ENCODE measurements at places on chromosomes 12 and 14.
A peak's percentile ranks its signal among the peaks of the same experiment; 100 is the strongest.

GRCh38 chr12:49130151-49131050 lies 794 bp downstream of the TUBA1B start:
- peak; percentile 88 for DNase-seq

GRCh38 chr14:66099451-66099850 lies 386.7 kb upstream of the CCDC196 start:
- DNase-seq = no peak

DNA sequence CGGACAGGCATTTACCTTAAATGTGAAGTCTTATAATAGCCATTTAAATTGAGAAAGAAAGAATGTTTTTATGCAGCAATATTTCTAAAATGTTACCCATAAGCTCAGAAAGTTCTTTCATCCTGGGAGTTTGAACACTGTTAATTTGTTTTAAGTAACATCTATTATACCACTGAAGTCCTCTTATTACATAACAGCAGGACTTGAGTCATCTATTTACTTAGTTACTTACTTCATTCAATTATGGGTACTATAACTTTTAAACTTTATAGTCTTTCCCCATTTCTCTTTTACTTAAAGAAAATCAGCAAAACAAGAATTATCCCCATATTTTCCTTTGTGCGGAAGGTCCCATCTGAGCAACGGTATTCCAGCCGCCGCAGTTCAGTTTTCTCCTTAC lies 473.1 kb downstream of the ETNK1 start:
- no peak for DNase-seq

DNA sequence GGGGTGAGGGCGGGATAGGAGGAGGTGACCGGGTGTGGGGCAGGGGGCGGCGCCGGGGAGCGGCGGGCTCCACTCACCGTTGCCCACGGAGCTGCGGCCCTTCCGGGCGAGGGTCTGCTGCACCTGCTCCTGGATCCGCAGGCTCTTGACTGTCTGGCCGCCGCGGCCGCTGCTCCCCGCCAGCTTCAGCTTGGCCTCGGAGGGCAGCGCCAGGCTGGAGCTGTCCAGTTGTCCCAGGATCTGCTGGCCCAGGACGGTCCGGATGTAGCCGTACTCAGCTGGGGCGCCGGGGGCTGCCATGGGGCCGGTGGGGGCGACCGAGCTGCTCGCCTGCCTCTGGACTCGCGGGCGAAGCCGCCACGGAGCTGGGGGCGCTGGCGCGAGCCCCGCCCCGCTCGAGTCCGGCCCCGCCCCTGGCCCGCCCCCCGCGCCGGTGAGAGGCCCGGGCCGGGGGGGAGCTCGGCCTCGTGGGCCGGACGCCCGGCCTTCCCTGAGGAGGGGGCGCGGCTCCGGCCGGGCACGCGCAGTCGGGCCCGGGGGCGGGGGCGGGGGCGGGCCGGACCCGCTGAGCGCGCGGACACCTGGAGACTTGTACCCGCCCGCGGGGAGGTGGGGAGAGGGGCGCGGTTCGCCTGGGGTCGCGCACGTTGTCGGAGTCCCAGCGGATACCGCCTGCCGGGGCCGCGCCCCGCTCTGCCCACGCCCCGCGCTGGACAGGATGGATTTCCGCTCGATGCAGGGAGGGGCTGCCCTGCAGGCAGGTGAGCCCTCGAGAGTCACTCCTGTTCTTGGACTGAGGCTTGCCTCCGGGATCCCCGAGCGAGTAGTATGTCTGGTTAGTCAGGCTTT lies at the start of gene PKP2:
Gene PKP2, minus strand, starts transcription at position 346 of the 849 bp plus-strand sequence. Its CDS starts 46 bp downstream, at position 300.
- DNase-seq = no peak

DNA sequence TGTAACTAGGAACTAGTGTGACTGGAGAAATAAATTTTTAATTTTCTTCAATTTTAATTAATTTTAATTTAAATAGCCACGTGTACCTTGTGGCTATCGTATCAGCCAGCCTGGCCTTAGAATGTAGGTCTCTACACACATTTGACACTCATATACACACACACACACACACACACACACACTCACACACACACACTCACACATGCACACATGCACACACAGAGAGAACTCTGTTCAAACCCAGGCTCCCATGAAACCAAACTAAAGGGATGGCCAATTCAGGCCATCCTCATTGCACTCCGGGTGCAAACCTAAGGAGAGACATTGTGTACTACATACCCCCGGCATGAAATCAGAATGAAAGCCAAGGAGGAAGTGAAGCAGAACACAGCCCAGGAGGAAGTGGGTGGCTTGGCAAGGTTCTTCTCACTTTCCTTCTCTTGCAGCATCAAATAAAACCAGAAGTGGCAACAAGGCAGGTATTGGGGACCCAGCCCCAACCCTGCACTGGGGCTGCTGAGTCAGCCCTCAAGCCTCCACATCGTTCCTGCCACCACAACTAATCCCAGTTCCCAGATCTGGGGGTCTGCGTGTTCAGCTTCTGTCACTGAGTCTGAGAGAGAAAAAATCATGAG lies 26.2 kb upstream of the CHPT1 start:
- DNase-seq = no peak

GRCh38 chr12:1793426-1794210 lies 26.7 kb upstream of the LRTM2 start:
- no peak for DNase-seq

DNA sequence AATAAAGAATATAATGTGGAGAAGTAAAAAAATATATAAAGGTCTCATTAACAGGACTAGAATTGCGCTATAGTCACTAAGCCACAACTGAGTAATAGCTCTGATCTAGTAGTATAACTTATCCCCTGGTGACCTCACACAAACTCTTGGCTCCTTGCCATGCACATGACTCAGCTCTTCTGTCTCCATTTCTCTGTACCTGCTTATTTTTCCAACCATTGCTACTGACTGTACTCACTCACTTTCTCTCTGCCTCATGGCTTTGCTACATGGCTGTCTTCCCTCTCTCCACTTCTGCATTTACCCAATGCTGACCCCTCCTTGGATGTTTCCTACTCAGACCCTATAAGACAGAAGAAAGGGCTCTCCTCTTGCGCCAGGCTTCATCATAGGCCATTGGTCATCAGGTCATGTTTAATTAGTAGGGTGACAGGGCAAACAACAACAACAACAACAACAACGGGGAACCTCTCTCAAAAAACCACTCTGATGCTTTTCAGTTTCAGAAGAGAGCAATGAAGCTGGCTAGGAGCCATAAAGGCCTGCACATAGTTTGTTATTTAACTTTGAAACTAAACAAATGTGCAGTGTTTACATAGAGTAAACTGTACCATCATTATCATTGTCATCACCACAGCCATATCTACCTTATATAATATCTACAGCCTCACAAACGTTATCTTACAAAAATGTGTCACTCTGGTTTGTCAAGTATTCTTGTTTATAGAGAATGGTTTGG lies 25.6 kb upstream of the KRAS start:
- DNase-seq = peak; percentile 12

- no peak for DNase-seq
Observed at GRCh38 chr14:101954501-101954900, 9.9 kb upstream of the DYNC1H1 start.

GRCh38 chr12:17369556-17369955 lies 720.4 kb downstream of the RERGL start:
- no peak for DNase-seq

- DNase-seq = no peak
Observed at GRCh38 chr14:88044444-88044758, 39.5 kb downstream of the GPR65 start.

- no peak for DNase-seq
Observed at GRCh38 chr12:98174428-98174809, 341.0 kb upstream of the TMPO start.

DNA sequence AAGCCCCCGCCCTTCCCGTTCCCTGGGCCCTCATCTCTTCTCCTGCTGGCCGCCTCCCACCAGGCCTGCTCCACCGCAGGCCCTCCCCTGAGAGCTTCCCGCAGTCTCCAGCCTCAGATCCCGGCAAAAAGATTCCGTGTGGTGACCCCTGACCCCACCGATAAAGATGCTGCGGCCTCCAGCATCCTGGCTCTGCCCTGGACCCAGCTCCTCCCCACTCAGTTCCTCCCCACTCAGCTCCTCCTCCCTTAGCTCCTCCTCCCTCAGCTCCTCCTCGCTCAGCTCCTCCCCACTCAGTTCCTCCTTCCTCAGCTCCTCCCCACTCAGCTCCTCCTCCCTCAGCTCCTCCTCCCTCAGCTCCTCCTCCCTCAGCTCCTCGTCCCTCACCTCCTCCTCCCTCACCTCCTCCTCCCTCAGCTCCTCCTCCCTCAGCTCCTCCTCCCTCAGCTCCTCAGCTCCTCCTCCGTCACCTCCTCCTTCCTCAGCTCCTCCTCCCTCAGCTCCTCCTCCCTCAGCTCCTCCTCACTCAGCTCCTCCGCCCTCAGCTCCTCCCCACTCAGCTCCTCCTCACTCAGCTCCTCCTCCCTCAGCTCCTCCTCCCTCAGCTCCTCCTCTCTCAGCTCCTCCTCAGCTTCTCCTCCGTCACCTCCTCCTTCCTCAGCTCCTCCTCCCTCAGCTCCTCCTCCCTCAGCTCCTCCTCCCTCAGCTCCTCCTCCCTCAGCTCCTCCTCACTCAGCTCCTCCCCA lies 17.0 kb downstream of the NOC4L start:
- no peak for DNase-seq

DNA sequence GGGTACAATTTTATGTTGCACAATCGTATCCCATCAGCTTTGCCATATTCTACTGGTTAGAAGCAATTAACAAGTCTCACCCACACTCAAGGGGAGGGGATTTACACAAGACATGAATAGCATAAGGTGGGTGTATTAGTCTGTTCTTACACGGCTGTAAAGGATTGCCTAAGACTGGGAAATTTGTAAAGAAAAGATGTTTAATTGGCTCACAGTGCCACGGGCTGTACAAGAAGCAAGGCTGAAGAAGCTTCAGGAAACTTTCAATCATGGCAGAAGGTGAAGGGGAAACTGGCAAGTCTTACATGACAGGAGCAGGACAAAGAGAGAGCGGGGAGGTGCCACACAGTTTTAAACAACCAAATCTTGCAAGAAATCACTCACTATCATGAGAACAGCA lies 231.8 kb upstream of the AMIGO2 start:
- no peak for DNase-seq

GRCh38 chr12:43676183-43676813 lies 82.3 kb downstream of the PUS7L start:
- DNase-seq = no peak

DNA sequence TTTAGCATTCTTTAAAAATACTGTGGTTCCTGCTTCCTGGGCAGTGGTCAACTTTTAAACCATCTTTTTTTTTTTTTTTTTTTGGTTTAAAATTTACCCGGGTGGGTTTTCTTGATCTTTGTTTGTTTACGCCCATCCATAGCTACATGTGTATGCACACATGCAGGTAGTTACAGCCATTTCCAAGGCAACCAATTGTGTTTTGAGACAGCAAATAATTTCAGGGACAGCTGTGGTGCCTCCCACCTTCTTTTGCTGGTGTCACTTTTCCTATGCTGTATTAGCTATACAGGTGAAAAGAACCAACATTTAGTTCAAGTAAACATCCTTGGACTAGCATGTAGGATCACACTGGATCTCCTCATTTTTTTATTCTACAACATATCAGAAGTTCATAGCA lies 52.0 kb upstream of the PSMA6 start:
- DNase-seq = no peak

DNA sequence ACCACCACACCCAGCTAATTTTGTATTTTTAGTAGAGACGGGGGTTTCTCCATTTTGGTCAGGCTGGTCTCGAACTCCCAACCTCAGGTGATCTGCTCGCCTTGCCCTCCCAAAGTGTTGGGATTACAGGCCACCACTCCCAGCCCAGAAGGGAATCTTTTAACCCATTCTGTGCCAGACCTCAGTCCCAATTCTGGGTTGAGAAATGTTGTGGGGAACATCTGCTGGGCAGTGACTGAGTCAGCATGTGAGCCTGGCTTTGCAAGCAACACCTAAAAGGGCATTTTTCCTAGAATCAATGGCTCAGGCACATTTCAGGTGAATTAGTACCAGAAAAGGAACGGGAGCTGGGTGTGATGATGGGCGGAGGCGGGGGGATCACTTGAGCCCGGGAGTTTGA lies 7.6 kb upstream of the SPATS2 start:
- no peak for DNase-seq

DNA sequence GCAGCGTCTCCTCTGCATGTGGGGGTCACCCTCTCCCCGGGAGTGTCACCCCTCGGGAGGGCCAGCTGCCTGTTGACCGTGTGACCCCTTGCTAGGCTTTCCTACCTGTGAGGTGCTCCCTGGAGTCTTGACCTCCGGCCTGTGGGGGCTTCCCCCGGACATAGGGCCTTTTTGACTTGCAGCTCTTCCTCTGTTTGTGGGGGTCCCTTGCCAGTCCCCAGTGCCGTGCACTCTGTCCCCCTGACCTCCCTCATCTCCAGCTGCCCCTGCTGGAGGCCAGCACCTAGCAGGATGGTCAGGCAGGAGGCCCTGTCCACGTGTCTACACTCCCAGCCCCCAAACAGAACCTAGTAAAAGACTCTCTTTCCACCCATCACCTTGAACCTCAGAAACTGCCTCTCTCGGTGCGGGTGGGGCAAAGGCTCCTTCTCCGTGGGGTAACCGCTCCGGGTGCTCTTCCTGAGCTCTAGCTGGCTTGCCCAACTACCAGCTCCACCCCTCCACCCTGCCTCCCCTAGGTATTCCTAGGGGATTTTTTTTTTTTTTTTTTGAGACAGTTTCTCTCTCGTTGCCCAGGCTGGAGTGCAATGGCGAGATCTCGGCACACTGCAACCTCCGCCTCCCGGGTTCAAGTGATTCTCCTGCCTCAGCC lies 810 bp downstream of the AACS start:
- no peak for DNase-seq

DNA sequence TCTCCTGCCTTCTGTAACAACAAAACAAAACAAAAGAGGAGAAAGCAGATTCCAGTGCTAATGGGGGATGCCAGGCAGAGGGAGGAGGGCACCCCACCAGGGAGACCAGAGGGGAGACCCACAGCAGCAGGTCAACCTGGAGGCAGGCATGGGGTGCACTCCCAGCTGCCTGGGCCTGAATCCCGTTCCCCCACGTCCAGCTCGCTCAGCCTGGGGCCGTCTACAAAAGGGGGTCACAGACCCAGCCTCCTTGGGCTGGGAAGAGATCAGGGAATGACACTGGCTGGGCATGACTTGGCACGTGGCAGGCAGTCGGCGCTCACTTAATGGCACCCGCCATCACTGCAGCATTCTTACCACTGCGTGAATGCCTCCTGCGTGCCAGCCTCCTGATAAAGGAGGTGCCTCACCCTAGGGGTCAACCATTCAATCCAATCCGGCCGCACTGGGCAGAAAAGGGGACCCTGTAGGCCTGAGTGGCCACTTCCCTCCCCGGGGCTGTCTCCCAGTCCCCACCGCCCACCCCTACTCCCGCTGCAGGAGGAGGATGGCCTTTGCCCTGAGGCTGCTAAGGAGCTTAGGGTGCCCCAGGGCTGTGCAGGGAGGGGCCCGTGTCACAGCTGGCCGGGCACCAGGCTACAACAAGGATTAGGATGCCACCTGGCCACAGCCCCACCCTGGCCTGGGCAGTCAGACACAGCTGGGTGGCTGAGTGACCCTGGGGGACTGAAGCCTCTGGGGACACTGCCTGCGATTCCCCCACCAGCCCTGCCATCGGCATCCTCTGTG lies 87.5 kb downstream of the NCOR2 start:
- DNase-seq = no peak

- no peak for DNase-seq
Observed at GRCh38 chr14:50970886-50971781, 26.9 kb upstream of the PYGL start.

GRCh38 chr14:99876406-99876805 lies 83.2 kb downstream of the EML1 start:
- DNase-seq = no peak
